GM12891 (cell line): ENCODE measurements at places on chromosomes 16 and 17.
A peak's percentile ranks its signal among the peaks of the same experiment; 100 is the strongest.

DNA sequence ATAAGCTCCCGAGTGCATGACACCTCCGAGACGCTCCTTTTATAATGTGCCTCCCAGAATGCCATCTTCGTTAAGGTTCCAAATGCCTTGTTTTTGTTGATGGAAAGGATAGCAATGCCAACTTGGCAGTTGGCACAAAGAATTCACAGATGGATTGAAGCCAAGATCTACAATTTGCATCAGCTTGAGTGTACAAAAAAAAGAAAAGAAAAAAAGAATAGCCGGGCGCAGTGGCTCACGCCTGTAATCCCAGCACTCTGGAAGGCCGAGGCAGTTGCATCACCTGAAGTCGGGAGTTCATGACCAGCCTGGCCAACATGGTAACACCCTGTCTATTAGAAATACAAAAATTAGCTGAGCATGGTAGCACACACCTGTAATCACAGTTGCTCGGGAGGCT, 7.6 kb downstream of the TBC1D16 start:
- no peak for DNase-seq

- DNase-seq: no peak
Measured at GRCh38 chr17:80832266-80832676, 159.4 kb upstream of the CHMP6 start.

- DNase-seq: no peak
Measured at GRCh38 chr17:28812748-28813377, 29.7 kb downstream of the FAM222B start.

DNA sequence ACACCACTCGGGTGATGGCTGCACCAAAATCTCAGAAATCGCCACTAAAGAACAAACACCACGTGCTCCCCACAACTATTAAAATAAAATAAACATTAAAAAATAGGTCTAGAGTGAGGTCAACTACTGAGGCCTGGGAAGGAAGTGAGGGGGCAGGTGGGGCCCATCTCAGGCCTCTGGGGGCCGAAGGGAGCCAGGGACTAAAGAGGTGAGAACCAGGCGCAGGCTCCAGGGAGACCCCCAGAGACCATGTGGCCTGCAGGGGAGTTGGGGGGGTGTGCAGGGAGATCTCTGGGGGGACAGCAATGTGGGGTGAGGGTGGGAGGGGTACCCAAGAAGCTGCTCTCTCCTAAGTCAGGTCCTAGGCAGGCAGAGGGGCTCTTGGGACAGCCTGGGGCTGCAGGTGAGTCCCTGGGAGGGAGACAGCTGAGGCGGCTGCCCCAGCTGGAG, 111.3 kb upstream of the SMURF2 start:
- no peak for DNase-seq

- DNase-seq: no peak
Measured at GRCh38 chr16:73735954-73736353, 560.7 kb upstream of the PSMD7 start.

DNA sequence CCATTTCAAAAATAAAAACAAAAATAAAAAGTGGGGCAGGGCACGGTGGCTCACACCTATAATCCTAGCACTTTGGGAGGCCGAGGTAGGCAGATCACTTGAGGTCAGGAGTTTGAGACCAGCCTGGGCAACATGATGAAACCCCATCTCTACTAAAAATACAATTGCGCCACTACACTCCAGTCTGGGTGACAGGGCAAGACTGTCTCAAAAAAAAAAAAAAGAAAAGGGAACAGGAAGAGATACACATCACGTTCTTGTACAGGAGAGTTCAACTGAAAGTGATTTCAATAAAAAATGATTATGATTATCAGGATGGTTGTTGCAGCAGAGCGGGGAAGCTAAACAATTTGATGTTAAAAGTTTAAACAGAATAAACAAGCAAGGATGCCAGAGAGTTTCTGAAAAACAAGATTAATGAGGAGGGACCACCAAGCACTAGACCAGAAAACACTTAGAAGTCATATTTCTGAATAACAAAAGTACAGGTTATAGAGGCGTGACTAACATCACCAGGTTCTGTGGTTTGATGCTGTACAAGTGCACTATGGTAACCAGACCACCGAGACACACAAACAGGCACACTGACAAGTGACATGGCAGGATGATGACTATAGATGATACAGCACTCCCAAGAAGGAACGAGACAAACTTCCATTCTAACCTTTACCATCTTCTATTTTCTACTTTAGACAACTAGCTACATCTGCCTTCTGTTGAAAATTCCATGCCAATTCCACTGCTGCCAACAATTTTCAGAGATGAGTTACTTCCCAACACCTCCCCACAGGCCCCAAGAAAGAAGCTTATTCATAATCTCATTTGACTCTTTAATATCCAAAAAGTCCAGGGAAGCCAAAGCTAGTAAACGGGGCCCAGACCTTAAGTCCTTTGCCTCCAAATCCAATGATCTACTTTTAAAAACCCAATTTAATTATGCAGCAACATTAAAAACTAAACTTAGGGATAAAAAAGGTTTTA, 11.8 kb downstream of the DNAJA2 start:
- peak; percentile 24 for DNase-seq
